ENCODE measurements at places on chromosomes 5 and 9.

DNA sequence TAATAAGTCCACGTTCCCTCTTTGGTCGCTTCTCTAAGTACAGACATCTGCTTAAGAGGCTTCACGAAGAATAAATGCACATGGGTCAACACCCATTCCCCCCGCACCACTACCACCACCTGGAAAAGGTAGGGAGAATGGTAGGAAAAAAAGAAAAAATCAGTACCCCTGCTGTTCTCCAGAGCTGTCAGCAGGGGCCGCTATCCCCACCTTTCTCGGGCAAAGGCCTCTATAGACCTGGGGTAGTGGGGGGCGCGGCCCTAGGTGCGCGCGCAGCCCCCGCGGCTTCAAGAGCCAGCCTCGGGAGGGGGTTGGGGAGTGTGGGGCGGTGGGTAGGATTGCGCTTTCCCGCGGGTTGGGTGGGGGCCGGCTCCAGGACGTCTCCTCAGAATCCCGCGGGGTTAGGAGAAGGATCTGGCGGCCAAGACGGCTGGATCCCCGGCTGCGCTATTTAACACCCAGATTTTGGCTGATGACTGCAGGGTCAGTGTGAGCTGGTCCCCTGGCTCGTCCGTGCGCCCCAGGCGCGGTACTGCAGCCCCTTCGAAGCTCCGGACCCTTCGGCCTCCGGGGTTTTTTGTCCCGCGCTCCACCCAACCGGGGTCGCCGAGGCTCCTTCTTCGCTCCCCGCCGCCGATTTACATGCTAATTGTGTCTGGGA lies 1.6 kb upstream of the SEMA6A start:
- DNase-seq: peak; percentile 74

DNA sequence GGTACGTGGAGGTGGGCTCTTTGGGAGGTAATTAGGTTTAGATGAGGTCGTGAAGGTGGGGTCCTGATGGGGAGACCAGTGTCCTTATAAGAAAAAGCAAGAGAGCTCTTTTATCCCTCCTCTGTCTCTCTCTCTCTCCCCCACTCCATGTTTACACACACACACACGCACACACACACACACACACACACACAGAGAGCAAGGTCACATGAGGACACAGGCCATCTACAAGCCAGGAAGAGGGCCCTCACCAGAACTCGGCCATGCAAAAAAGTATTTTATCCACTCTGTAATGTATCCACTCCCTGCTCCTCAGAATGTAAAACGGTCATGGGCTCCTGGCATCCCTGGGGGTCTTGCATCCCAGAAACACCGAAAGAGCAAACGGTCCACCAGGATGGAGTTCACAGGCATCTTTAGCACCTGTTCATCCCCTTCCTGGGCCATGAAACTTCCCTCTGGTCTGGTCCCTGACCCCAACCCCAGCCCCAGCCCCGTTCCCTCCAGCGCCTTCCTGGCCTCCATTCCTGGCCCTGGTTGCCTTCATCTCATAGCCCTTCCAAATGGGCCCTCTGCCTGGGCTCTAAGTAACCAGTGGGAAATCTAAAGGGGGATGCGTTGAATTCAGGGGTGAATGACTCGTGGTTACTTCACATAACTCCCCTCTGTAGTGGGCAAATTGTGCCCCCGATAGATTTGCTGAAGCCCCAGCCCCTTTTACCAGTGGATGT lies 88.8 kb downstream of the NSUN2 start:
- DNase-seq: no peak

- DNase-seq: no peak
Observed at GRCh38 chr5:54722846-54723433, 205.4 kb downstream of the SNX18 start.

- no peak for DNase-seq
Observed at GRCh38 chr9:130987738-130988399, 21.1 kb upstream of the LAMC3 start.

- no peak for DNase-seq
Observed at GRCh38 chr9:36151316-36152210, 15.0 kb downstream of the GLIPR2 start.

GRCh38 chr9:76646249-76646648 lies 118.0 kb upstream of the PCA3 start:
- peak; percentile 70 for DNase-seq

DNA sequence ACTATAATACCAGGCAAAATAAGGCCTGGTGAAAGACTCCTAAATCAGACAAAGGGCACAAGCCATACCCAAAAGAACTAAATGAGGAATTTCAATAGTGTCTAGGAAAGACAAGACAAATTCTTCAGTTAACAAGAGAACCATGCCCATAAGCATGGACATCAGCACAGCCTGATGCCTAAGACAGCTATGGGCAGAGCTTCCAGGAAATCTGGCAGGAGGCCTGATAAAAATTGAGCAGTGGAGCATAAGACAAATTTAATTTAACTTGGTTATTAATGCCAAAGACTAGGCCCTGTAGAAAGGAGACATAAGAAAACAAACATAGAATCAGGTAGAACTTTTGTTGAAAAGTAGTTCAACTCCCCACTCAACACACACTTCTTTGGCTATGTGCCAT lies 17.3 kb downstream of the KLHL3 start:
- no peak for DNase-seq

DNA sequence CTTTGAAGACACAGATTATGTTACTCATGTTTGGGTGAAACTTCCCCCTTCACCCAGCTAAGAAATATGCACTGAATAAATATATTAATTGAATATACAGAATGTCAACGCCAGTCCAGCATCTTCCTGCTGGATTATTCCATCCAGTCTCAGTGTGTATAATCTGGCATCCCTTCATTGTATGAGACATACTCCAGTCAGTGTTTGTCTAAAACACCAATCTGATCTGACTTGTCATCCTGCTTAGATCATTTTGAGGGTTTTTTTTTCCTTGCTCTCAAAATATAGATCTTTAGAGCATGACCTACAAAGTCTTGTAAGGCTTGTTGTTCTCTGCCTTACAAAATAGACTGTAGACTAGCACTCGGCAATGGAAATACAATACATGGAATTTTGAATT lies 195.1 kb downstream of the SMARCA2 start:
- no peak for DNase-seq

GRCh38 chr5:148443241-148443640 lies 59.5 kb downstream of the FBXO38 start:
- DNase-seq: no peak

DNA sequence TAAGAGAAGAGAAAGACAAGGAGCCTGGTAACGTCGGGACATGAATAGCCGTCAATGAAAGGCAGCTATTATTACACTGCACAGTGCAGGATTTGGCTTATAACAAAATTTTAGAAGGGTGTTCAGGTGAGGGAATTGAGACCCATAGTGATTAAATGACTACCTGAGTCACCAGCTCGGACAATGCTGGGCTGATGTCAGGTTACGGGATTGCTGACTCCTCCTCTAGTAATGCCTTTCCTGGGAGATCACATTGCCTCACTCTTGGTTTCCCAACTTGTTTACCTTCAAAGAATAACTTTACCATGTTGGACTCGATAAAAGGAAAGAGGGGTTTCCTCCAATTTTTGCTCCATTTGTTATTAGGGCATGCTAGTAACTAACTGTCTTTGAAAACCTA lies 132.6 kb downstream of the GHR start:
- no peak for DNase-seq

DNA sequence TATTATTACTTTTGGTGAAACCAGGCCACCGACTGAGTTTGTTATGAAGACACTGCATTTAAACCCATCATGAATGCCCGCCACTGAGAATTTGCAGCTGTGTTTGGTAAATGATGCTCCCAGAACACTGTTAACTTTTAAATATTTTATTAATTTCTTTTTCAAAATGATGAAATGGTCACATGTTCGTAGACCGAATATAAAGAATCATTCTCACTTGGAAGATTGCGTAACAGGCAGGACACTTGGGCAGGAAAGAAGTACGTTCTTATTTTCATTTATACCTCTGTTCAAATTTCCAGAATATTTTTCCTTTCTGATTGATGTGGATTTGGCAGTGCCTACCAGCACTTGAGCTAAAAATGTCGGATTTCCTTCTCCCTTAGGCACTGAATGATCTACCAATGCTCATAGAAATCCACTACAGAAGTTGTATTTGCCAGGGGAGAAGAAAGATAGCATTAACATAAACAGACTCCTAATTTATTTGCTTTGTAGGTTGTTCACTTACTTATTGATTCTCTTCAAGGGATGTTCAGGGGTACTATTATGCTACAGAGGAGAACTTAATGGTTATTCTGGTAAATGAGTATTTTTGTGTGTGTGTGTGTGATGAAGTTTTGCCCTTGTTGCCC lies 13.8 kb downstream of the CYFIP2 start:
- DNase-seq: no peak

DNA sequence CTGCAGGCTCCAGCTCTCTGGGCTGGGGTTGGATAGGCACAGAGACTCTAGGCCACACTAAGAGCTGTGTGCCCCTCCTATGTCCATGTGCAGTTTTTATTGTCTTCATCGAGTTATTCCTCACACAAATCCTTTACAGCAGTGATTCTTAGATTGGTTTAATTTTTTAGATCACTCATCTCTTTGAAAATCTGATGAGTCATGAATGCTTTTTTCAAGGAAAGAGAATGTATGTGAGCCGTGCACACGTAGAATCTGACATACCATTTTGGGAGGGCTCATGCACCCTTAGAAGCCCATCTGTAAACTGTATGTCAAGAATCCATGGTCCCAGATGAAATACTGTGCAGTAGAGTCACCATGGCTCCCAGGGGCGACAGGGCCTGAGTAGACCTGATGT lies 100.7 kb upstream of the S1PR3 start:
- DNase-seq: no peak

DNA sequence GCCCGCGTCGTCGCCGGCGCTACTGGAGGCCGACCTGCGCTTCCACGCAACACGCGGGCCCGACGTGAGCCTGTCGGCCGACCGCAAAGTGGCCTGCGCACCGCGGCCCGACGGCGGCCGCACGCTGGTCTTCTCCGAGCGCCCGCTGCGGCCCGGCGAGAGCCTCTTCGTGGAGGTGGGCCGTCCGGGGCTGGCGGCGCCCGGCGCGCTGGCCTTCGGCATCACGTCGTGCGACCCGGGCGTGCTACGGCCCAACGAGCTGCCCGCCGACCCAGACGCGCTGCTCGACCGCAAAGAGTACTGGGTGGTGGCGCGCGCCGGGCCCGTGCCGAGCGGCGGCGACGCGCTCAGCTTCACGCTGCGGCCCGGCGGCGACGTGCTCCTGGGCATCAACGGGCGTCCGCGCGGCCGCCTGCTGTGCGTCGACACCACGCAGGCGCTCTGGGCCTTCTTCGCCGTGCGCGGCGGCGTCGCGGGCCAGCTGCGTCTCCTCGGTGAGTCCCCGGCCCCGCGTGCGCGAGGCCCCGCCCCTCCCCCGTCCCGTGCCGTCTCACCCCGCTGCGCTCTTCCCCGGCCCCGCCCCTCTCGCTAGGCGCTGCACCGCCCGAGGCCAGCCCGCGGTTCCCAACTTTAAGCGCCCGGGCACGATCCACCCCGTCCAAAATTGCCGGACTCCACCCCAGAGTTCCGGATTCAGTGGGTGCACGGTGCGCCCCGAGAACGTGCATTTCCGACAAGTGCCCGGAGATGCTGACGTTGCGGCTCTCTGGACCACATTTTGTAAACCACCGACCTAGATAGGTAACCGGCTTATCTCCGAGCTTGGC lies 42.8 kb downstream of the NEURL1B start:
- DNase-seq: peak; percentile 15

- DNase-seq: peak; percentile 30
Observed at GRCh38 chr9:37486616-37487548, 1.1 kb downstream of the POLR1E start.

DNA sequence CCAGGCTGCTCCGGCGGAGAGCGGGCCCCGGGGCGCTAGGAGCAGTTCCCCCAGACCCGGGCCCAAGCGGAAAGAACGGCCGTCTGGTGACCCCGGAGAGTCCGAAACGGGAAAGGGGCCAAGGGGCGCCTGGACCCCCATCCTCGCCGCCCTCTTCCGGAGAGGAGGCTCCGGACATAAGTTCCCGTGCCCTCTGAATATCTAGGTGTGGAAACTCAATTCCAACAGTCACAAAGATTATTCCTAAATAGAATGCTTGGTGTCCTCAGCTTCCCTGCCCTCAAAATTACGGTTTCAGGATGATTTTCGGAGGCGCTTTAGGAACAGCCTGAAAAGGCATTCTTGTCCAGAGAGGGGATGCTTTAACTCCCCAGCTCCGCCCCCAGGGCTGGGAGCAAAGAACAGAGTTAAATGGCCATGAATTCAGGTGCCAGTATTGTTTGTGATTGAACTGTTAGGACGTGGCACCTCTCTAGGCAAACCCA lies 681 bp upstream of the LHFPL2 start:
- no peak for DNase-seq

GRCh38 chr5:135741040-135741439 lies 93.4 kb upstream of the SLC25A48 start:
- no peak for DNase-seq

- no peak for DNase-seq
Observed at GRCh38 chr9:134778156-134778555, 102.5 kb upstream of the FCN2 start.

- DNase-seq: no peak
Observed at GRCh38 chr9:124456341-124457078, 6.3 kb downstream of the ADGRD2 start.
